ENCODE measurements at places on chromosomes 2 and 18.

DNA sequence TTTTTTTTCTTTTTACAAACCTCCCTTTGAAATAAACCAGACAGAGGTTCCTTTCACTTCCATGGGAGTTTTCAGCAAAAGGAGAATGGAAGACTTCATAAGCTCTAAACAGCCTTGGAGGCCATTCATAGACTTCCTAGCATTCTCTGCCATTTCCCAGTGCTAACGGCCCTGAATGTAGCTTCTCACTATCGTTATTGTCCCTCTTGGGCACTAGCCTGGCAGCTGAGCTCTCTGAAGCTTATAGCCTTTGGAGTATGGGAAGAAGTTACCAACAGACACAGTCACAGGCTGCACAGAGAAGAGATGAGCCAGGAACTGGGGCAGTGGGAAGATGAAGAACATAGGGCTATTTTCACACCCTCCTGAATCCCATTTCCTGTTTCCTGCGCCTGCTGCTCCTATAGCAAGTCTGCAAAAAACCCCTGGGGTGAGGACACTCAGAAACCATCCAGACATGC is 29.1 kb upstream of the EPC2 start:
- no peak for DNase-seq

GRCh38 chr2:196530910-196531309 is 108.6 kb upstream of the CCDC150 start:
- DNase-seq = no peak

GRCh38 chr18:12839057-12839525 is 44.9 kb downstream of the PTPN2 start:
- no peak for DNase-seq

GRCh38 chr2:159712929-159713420 is 669 bp downstream of the MARCHF7 start:
- no peak for DNase-seq

DNA sequence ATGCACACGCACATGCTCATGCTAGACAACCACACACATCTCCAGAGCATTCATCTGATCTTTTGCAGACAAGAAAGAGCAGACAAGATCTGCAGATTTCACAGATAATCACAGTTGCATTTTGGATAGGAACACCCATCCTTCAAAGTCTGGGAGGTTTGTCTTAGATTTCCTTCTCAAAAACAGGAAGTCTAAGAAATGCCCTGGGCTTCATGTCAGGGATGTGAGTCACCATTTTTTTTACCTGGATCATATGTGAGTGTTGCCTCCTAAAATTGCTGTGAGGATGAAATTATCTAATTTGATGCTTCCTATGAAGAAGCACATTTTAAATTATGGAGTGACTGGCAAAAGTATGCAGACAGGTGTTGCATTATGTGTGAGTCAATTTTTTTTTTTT is 46.1 kb downstream of the SRD5A2 start:
- DNase-seq = no peak

DNA sequence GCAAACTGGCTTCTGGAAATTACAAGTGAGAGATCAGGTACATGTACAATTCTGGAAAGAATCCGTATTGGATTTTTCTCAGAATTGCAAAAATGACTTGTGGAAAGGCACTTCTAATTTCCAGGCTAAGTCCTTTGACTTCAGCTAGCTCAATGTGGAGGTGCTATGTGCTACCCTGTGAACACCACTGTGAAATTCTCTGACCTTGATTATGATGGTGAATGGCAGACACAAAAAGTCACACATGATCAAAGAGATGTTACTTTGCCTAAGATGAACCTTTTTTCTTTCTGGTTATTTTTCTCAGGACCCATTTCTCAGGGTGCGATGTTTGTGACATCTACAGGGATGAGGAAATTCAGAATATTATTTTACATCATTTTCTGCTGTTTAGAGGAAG is 856.6 kb upstream of the VRK2 start:
- no peak for DNase-seq

DNA sequence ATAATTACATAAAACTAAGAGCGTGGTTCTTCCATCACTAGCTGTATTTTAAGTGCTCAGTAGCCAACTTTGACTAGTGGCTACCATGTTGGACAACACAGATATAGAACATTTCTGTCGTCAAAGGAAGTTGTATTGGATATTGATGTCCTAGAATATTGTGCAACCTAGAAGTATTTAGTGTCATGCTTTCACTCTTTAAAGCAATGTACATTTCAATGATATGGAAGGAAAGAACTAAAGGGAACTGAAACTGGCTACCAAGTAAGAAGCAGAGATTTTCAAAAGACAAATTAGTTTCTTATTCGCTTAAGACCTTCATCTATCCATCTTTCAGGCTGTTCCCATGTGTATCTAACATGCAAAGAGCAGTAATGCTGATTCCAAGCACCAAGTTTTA is 85.4 kb upstream of the EML6 start:
- DNase-seq = no peak

DNA sequence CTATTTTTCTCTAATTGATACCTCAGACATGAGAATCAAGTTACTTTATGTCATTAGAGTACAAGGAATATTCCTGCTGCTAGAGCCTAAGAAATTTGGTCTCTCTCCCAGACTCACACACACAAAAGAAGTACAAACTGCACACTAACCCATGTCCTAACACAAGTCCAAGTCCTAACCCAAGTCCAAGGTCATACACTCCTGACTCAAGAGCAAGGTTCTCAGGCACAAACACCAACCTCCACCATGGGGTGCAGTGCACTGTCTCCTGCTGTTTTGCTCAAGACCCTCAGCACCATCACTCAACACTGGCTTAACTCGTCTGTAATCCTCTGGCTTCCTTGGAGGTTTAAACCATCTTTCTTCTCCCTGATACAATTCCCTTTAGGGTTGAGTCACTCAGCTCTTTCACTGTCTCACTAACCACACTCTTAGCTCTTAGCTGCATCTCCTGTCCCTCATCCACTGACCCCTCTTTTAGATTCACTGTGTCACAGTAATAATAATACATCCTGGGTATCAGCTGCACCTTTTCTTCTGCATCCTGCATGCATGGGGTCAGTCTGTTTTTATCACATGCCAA is 129.8 kb downstream of the BCL2L11 start:
- no peak for DNase-seq

- DNase-seq = no peak
Measured at GRCh38 chr2:9800975-9801726, 42.1 kb upstream of the TAF1B start.

DNA sequence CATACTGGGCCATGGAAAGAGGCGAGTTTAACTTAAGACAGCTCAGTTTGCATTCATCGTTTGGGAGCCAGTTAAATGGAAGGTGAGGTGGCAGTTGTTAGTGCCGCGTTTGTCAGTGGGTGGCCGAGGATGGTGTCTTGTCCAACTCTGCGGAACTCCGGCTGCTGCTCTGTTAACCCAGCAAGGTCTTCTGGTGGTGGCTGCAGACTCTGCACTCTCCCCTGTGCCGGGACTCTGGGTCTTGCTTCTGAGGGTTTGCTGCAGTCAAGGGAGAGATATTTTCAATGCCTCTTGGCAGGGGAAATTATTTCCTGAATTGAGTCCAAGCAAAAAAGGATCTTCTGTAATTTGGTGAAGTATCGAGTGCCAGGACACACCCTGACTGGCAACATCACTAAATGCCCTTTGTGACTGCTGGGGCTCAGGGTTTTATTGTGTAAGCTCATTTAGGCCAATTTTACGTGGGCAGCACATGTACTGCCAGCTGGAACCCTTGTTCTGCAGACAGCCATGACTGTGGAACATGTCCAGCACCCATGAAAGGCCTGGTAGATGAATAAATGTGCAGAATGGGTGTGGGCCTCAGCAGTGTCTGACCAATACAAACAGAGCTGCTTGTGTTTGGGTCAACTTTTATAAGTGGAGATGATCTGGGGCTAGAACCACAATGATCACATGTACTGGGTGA is 58.1 kb downstream of the IL1R2 start:
- no peak for DNase-seq

GRCh38 chr18:31701744-31702143 is 17.4 kb upstream of the B4GALT6 start:
- no peak for DNase-seq

- no peak for DNase-seq
Measured at GRCh38 chr2:216594081-216594480, 39.1 kb upstream of the IGFBP2 start.

DNA sequence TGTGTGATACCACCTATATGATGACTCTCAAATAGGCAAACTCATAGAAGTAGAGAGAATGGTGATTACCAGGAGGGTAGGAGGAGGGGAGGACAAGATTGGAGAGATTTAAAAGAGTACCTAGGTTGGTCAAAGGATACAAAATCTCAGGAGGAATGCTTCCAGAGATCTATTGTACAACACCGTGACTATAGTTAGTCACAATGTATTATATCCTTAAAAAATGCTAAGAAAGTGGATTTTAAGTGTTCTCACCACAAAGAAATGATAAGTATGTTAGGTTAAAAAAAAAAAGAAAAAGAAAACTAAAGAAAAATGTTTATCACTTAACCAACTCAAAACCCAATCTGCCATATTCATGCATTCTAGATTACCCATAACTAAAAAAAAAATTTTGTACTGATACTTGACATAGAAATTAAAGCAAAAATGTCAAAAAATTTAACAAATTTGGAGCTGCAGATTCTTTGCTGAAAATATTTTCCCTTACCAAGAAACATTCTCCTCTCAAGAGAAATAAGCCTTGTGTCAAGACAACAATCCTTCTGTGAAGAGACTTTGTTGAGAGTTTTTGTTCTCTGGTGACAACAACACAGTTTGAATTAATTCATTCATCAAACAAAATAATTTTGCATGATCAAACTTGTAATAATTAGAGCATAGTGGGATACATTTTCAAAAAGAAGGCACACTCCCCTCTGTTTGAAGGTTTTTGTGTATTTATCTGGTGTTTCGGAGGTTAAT is 213.1 kb downstream of the DNER start:
- DNase-seq = no peak

- DNase-seq = peak; percentile 49
Measured at GRCh38 chr18:9417073-9417851, 58.1 kb upstream of the RALBP1 start.

DNA sequence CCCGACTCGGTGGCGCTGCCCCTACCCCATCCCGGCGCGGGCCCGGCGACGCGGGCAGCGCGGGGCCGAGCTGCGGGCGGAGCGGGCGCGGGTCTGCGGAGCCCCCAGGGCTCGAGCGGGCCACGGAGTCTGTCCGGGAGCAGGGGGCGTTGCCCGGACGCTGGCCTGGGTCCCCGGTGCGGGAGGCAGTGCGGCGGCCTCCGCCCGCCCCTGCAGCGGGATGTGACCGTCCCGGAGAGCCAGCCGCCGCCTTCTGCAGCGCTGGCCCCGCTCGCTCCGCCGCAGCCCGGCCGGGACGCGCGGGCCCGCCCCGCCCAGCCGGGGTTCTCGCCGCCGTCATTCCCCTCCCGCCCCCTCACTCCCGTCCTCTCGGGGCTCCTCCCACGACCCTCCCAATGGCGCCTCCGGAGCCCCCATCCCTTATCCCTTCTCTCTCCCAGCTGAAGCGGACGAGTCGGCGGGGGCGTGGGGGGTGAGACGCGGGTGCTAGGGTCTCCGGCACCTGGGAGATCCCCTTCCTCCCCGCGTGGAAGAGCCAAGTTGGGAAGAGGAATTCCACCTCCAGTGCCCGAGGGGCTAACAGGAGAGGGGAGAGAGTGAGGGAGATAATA is at the start of gene FNDC4:
TSS of gene FNDC4 (minus strand) at position 257 of the 611 bp plus-strand sequence. CDS start 521 bp downstream, outside the sequence.
- DNase-seq = peak; percentile 83

DNA sequence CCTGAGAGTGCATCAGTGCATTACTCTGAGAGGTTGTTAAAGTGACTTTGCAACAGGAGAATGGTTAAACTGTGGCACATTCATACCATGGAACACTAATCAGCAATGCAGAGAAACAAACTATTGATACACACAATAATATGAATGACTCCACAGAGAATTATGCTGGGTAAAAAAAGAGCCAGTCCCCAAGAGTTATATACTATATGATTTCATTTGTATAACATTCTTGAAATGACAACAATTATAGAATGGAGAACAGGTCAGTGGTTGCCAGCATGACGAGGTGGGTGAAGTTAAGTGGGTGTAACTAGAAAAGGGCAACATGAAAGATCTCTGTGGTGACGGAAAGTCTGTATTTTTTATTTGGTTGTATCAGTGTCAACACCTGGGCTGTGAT is 3.0 kb upstream of the NT5C1B start:
- DNase-seq = no peak

- no peak for DNase-seq
Measured at GRCh38 chr2:234172066-234172465, 121.6 kb downstream of the SPP2 start.
